ENCODE measurements at places on chromosomes 16 and 17.
A peak's percentile ranks its signal among the peaks of the same experiment; 100 is the strongest.

GRCh38 chr17:43745541-43745940, 13.1 kb downstream of the SOST start:
- DNase-seq, result no peak

- no peak for DNase-seq
Observed at GRCh38 chr16:59252317-59252716, 518.2 kb upstream of the GOT2 start.

DNA sequence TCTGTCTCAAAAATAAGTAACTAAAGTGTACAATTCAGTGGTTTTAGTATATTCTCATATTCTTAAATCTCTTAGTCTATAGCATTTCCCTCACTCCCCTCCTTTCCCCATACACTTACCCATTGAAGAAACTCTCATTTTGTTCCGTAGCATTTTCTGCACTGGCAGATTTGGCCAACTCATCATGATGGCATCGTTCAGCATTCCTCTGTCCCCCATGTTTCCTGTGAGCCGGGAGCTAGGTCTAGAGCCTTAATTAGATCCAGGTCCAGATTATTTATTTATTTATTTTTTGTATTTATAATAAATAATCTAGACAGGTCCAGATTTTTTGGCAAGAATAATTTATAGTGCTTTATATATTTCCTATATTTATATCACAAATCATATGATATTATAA, 31.0 kb downstream of the HEATR3 start:
- DNase-seq, result no peak

GRCh38 chr17:43025766-43026537, 921 bp downstream of the RND2 start:
- DNase-seq, result no peak

GRCh38 chr17:57242148-57242547, 14.2 kb upstream of the MSI2 start:
- DNase-seq, result no peak

DNA sequence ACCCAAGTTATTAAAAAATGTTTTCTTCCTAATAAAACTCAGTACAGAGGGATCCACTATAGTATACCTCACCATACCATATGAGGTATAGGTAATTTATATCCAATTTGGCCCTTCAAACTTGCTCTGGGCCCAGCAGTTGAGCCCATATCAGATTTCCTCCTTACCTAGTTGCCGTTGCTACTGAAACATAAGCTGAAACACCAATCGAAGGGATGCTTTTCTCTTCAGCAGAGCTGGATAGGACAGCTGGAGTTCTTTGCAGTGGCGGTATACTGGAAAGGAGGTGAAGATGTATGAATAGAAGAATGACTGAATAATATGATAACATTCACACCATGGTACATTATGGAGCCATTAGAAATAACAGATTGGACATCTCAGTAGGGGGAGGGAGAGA, 42.7 kb downstream of the TNRC6C start:
- no peak for DNase-seq

GRCh38 chr16:51326131-51326856, 175.2 kb upstream of the SALL1 start:
- no peak for DNase-seq

DNA sequence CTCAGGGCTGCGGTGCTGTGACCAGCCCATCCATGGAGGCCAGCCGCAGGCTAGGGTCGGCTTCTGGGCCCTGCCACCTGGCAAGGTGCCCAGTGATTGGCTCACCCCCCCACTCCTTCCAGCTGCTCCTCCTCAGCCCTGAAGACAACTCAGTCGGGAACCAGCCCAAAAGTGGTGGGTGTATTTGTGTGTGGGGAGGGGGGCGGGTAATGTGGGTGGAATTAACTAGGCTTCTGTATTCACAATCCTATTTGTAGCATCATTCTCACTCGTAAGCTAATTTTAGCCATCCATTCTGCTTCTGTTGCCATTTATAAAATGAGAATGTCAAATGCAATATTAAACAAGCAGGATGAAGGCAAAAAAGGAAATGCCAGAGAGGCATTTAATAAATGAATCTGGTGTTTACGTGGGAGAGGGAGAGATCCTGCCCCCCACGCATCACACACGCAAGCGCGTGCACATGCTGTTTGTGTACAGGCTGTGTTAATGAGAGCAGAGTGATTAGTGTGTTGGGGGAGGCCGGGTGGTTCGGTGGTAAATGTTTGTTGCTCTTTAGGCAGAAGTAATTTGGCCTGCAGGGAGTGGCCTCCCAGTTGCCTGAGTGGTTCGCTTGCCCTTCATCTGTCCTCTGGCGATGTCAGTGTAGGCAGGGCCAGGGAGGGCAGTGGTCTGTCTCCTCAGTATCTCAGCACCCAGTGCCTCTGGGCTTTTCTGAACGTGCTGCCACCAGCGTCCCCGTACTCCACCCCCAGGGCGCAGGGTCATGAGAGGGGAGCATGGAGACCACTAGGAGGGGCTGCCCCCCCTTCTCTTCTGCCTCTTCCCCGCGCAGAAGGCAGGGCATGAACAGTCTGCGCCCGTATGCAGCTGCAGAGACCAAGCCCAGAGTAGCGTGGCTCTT, 140.1 kb downstream of the CCDC182 start:
- peak; percentile 62 for DNase-seq

DNA sequence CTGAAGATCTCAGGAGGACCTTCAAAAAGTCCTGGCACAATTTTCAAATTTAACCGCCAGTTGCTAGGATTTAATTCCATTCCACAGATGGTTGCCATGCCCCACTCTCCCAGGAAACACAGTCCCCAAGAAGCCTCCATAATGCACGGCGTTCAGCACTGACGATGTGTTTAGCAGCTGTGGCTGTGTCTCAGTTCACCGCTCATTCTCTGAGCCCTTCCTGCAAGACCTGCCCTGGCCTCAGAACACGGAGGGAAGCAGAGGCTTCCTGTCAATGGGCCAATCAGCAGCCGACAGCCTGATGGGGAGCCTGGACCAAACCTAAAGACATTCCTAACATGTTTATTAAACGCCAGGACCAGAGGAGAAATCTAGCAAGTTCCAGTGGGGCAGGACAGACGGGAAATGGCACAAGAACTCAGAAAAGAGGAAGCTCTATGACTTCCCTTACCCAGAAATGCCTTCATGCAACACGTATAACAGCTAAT, 4.9 kb downstream of the MYLK3 start:
- peak; percentile 25 for DNase-seq

DNA sequence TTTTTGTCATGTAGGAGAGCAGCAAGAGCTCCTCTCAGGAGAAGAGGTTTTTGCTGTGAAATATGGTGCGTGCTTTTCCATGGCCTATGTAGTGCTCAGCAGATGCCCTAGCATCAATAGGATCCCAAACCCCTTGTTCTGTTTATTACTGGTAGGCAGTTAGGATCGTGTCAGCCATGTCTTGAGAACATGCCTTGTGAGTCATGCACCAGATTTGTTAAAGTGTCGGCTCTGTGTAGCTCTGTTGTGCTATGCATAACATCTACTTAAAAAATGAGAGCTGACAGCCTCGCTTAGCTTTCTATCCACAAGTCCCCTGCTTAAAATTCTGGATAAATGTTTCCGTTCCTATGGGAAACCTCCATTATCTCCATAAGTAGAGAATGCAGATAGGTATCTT, 4.4 kb upstream of the EIF4A3 start:
- no peak for DNase-seq

- no peak for DNase-seq
Observed at GRCh38 chr16:17313085-17313611, 157.6 kb downstream of the XYLT1 start.

DNA sequence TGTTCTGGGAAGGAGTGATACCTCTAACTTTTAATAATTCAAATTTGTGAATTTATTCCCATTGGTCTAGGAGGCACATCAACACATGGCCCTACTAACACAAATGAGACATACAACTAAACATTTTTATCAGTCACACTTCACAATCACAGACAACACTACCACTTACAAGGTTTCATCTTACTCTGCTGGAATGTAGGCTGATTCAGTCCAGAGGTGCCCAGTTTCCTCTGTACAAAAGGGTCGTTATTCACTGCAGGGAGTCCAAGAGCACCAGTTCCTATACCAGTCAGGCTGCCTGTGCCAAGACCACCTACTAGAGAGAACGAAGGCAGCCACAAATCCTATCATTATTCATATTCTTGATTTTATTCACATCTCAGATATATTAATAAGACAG, 41.4 kb downstream of the SETD6 start:
- no peak for DNase-seq

GRCh38 chr17:71764505-71764904, 356.3 kb upstream of the SOX9 start:
- DNase-seq, result no peak
